ENCODE measurements at places on chromosomes 6 and 20. TPM values are rescaled to one million over a fixed set of nuclear protein-coding genes. Genes with fewer than 3 reads are reported as not detected.

The MYT1 gene
- total RNA-seq, result 0.20 TPM

The STX7 gene
- 46.9 TPM for total RNA-seq

- peaks cover 14% of the 10 kb centered on the region for H3K27me3 ChIP-seq
- H3K27ac ChIP-seq, result no peak overlapping the region
- peaks cover 6% of the 10 kb centered on the region for H3K36me3 ChIP-seq
Observed at GRCh38 chr20:6519556-6519955, 247.9 kb upstream of the BMP2 start.

The ASF1A gene
- 26.4 TPM for total RNA-seq

The DAAM2 gene
- total RNA-seq, result 15.2 TPM

GRCh38 chr6:16412982-16413381 is 174.6 kb downstream of the GMPR start:
- no peak overlapping the region for H3K4me3 ChIP-seq
- peaks cover 23% of the 10 kb centered on the region for H3K4me1 ChIP-seq
- DNase-seq, result no peak
- no peak overlapping the region for H3K27ac ChIP-seq

DNA sequence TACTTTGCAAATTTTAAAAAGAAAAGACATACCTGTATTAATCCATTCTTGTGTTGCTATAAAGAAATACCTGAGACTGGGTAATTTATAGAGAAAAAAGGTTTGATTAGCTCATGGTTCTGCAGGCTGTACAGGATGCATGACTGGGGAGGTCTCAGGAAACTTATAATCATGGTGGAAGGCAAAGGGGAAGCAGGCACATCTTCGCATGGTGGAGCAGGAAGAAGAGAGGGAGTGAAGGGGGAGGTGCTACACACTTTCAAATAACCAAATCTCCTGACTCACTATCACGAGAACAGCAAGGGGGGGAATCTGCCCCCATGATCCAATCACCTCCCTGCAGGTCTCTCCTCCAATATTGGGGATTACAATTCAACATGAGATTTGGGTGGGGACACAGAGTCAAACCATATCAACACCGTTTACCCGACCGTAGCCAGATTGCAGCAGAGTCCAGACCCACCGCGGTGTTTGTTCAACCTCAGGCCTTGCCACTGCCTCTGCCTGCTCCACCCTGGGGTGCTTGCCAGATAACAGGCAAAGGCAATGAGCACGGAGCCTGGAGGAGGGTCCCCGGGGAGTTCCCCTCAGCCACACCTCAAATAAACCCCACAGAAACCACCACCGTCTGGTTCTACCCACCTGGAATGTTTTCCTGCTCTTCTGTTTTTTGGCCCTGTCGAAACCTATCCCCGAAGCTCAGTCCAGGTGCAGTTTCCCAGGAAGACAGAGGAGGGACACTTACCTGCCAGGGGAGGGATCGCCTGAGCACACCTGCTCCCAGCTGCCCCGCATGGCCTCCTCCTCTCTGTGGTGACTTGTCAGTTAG is 142.2 kb upstream of the AFDN start:
- H3K4me3 ChIP-seq, result no peak overlapping the region
- H3K4me1 ChIP-seq, result no peaks in the 10 kb centered on the region
- DNase-seq, result no peak
- H3K27me3 ChIP-seq, result peaks cover 36% of the 10 kb centered on the region

- no peak overlapping the region for H3K4me3 ChIP-seq
- H3K27ac ChIP-seq, result no peak overlapping the region
- no peak for DNase-seq
- H3K27me3 ChIP-seq, result no peaks in the 10 kb centered on the region
- H3K4me1 ChIP-seq, result peaks cover 2% of the 10 kb centered on the region
- no peaks in the 10 kb centered on the region for H3K36me3 ChIP-seq
Observed at GRCh38 chr6:119649531-119649930, 300.0 kb upstream of the MAN1A1 start.

DNA sequence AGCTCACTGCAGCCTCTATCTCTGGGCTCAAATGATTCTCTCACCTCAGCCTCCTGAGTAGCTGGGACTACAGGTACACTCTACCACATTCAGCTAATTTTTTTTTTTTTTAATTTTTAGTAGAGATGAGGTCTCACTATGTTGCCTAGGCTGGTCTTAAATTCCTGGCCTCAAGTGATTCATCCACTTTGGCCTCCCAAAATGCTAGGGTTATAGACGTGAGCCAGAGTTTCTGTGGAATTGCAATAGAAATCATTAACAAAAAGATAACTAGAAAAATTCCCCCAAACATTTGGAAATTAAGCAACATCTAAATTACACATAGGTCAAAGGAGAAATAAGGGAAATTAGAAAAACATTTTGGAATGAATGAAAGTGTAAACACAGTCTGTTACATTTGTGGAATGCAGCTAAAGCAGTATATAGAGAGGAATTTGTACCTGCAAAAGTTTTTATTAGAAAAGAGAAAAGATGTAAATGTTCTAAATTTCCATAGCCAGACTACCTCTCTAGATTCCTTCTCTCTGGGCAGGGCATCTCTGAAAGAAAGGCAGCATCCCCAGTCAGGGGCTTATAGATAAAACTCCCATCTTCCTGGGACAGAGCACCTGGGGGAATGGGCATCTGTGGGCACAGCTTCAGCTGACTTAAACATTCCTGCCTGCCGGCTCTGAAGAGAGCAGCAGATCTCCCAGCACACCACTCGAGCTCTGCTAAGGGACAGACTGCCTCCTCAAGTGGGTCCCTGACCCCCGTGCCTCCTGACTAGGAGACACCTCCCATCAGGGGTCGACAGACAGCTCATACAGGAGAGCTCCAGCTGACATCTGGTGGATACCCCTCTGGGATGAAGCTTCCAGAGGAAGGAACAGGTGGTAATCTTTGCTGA is 51.3 kb downstream of the ATRN start:
- peaks cover 48% of the 10 kb centered on the region for H3K36me3 ChIP-seq
- DNase-seq, result no peak
- no peaks in the 10 kb centered on the region for H3K4me1 ChIP-seq

Measured in mesothelial cell of epicardium (in vitro differentiated cells).